ENCODE measurements at places on chromosomes 2 and 18.
A peak's percentile ranks its signal among the peaks of the same experiment; 100 is the strongest.

- DNase-seq, result no peak
Observed at GRCh38 chr2:216281876-216282275, 90.4 kb downstream of the MARCHF4 start.

- peak; percentile 49 for DNase-seq
Observed at GRCh38 chr2:186697536-186697935, 3.7 kb downstream of the FAM171B start.

DNA sequence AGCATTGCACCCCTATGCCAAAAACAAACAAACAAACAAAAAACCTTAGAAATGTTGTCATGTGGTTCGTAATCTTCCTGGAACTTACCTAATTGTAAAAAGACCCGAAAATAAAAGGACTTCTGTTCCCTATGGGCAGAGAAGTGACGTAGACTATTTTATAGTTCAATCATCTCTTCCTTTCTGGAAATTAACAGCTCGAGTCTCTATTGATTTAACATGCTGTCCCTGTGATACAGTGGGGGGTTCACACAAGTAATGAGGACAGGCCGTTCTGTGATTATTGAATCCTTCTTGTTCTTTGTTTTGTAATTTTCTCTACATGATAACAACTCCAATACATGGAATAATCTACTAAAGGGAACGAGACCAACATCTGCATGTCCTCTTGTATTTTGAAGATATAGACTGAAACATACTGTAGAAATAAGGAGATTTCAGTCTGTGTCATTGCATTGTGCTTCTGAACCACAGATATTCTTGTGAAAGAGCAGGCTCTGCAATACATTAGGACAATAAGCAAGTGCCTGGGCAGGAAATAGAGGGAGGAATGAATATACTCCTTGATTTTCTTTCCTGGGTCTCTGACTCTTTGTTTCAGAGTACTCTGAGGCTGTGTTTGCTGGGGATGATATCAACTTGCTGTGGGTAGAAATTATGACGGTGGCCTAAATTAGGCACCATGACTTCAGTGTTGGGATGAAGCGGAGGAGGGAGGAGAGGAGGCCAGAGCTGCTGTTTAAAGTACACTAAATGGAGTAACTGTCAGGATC is 65.7 kb upstream of the PPM1B start:
- no peak for DNase-seq

DNA sequence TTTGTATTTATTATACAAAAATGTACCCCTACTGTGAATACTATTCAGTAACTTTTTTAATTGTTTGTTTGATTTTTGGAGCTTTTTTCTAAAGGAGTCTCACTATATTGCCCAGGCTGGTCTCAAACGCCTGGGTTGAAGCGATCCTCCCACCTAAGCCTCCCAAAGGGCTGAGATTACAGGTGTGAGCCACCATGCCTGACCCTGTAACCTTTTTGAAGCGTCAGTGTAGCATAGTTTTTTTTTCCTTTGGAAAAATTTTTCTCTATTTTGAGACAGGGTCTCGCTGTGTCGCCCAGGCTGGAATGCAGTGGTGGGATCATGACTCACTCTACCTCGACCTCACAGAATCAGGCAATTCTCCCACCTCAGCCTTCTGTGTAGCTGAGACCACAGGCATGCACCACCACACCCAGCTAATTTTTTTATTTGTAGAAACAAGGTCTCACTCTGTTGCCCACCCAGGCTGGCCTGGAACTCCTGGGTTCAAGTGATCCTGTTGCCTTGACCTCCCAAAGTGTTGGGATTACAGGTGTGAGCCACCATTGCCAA is 2.0 kb downstream of the GMCL1 start:
- DNase-seq, result no peak

- peak; percentile 19 for DNase-seq
Observed at GRCh38 chr2:182456784-182457183, 29.9 kb upstream of the PDE1A start.

- no peak for DNase-seq
Observed at GRCh38 chr2:1987379-1987778, 243.1 kb upstream of the PXDN start.

DNA sequence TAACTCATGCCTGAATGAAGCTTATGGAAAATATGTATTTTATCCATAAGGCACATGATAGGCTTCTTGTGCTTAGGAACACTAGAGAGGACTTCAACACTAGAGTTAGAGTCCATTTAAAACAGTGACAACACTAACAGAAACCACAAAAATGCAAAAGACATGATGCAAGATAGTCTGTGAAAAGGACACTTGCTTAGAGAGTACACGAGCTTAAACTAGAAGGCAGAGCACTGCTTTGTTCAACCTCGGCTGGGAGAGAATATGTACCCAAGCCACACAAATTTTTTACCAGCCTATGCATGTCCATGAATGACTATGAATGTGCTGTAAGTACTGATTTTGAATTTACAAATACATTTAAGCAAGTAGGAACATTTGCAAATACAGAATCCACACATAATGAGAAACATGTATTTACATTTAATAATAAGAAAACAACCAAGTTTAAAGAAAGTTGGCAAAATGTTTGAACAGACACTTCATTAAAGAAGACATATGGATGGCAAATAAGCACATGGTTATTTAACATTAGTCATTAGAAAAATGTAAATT is 130.6 kb downstream of the SPOPL start:
- peak; percentile 43 for DNase-seq

- no peak for DNase-seq
Observed at GRCh38 chr2:168072626-168073303, 174.6 kb downstream of the STK39 start.

GRCh38 chr2:206075113-206075512 is 10.9 kb downstream of the INO80D start:
- no peak for DNase-seq

DNA sequence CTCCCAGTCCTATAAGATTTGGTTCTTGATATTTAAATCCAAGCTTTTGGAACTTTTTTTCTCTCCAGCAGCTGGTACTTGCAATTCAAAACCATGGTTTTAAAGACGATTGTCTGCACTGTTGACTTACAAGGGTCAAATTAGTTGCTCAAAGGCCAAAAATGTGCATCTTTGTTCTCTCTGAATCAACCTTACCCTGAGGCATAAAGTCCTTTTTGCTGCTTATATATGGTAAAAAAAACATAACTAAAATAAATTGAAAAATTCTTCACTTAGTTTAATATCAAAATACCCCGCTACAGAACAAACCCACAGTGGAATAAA is 592.7 kb downstream of the XIRP2 start:
- DNase-seq, result no peak

Measured in LHCN-M2 (cell line).